Keratinocyte (primary cell): ENCODE measurements at places on chromosomes 7 and 10. TPM values are rescaled to one million over a fixed set of nuclear protein-coding genes. Genes with fewer than 3 reads are reported as not detected.

TET1 gene
- 0.03 to 0.09 TPM (median 0.08 TPM) in 3 replicates for polyA plus RNA-seq

STAMBPL1 gene
- polyA plus RNA-seq, result 3.1 to 9.0 TPM (median 5.4 TPM) in 3 replicates

SCART1 gene
- polyA plus RNA-seq, result 0.58 to 0.75 TPM (median 0.70 TPM) in 3 replicates

NODAL gene
- 0.30 to 0.46 TPM (median 0.45 TPM) in 3 replicates for polyA plus RNA-seq

PNLIPRP2 gene
- polyA plus RNA-seq, result not detected in 3 replicates

HMX3 gene
- not detected in 3 replicates for polyA plus RNA-seq

SYNPO2L gene
- polyA plus RNA-seq, result 0.02 TPM in 1 of 3 replicates, not detected in the others

DNAJC12 gene
- polyA plus RNA-seq, result 0.31 to 0.45 TPM (median 0.31 TPM) in 3 replicates

HILPDA gene
- polyA plus RNA-seq, result 12.8 to 41.6 TPM (median 17.9 TPM) in 3 replicates

CREB5 gene
- polyA plus RNA-seq, result 4.3 to 7.9 TPM (median 4.6 TPM) in 3 replicates

PMS2 gene
- polyA plus RNA-seq, result 9.0 to 12.7 TPM (median 10.3 TPM) in 3 replicates

PLEKHS1 gene
- not detected in 3 replicates for polyA plus RNA-seq

AOAH gene
- 0.43 to 0.54 TPM (median 0.45 TPM) in 3 replicates for polyA plus RNA-seq

TMEM236 gene
- polyA plus RNA-seq, result 0.05 to 0.13 TPM (median 0.12 TPM) in 3 replicates

LRMDA gene
- 0.46 TPM in 1 of 3 replicates, not detected in the others for polyA plus RNA-seq

PTF1A gene
- not detected in 3 replicates for polyA plus RNA-seq

TSPAN13 gene
- polyA plus RNA-seq, result 11.2 to 21.6 TPM (median 18.0 TPM) in 3 replicates

SFTPA2 gene
- not detected in 3 replicates for polyA plus RNA-seq

ZNF777 gene
- 4.8 to 8.9 TPM (median 5.6 TPM) in 3 replicates for polyA plus RNA-seq

ENO4 gene
- 0.17 to 0.35 TPM (median 0.25 TPM) in 3 replicates for polyA plus RNA-seq

MCM10 gene
- polyA plus RNA-seq, result 0.75 to 6.4 TPM (median 6.2 TPM) in 3 replicates

GIMAP5 gene
- not detected in 3 replicates for polyA plus RNA-seq

SH2D4B gene
- 0.03 to 0.42 TPM (median 0.22 TPM) in 3 replicates for polyA plus RNA-seq

CDH23 gene
- polyA plus RNA-seq, result 0.01 TPM in 3 replicates

GDF2 gene
- not detected in 3 replicates for polyA plus RNA-seq

SFRP4 gene
- not detected in 3 replicates for polyA plus RNA-seq

ZPBP gene
- not detected in 3 replicates for polyA plus RNA-seq

CYP26C1 gene
- polyA plus RNA-seq, result not detected in 3 replicates

RADIL gene
- 0.09 TPM in 1 of 3 replicates, not detected in the others for polyA plus RNA-seq

DGKB gene
- 0.01 TPM in 1 of 3 replicates, not detected in the others for polyA plus RNA-seq

TRIM74 gene
- polyA plus RNA-seq, result 0.03 to 0.19 TPM in 2 of 3 replicates, not detected in the other

ELFN1 gene
- 0.03 to 0.36 TPM in 2 of 3 replicates, not detected in the other for polyA plus RNA-seq

FAM180A gene
- 0.42 to 0.85 TPM (median 0.73 TPM) in 3 replicates for polyA plus RNA-seq

SPDYE11 gene
- not detected in 3 replicates for polyA plus RNA-seq

IL15RA gene
- polyA plus RNA-seq, result 3.1 to 4.9 TPM (median 3.8 TPM) in 3 replicates

MMP21 gene
- not detected in 3 replicates for polyA plus RNA-seq

IL2RA gene
- polyA plus RNA-seq, result not detected in 3 replicates

SLC18A2 gene
- polyA plus RNA-seq, result not detected in 3 replicates

NPC1L1 gene
- 0.01 to 0.03 TPM in 2 of 3 replicates, not detected in the other for polyA plus RNA-seq

TAS2R4 gene
- polyA plus RNA-seq, result 0.24 to 0.73 TPM (median 0.68 TPM) in 3 replicates

GATA3 gene
- 1.7 to 7.7 TPM (median 4.0 TPM) in 3 replicates for polyA plus RNA-seq

DKK1 gene
- polyA plus RNA-seq, result 78.4 to 320 TPM (median 223 TPM) in 3 replicates

FEZF1 gene
- polyA plus RNA-seq, result not detected in 3 replicates

PCLO gene
- polyA plus RNA-seq, result 1.00 to 2.1 TPM (median 1.8 TPM) in 3 replicates
